ENCODE measurements at places on chromosomes 4 and X.

- DNase-seq, result no peak
Measured at GRCh38 chrX:55754861-55755294, 37.3 kb downstream of the RRAGB start.

GRCh38 chr4:78612398-78613178 is 61.0 kb downstream of the ANXA3 start:
- DNase-seq, result no peak

DNA sequence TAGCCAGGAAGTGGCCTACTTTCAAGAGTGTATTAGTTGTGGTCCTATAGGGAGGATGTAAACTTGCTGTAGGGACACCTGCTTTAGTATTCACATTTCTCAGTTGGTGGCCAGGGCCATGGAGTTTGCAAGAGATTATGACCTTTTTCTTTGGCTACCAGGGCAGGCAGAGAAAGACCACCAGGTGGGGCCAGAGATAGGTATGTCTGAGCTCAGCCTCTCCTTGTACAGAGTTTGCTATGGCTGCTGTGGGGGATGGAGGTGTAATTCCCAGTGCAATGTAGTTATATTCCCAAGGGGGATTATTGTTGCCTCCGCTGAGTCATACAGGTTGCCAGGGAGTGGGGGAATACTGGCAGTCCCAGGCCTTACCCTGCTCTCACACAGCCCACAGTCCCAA is 26.3 kb upstream of the DACH2 start:
- no peak for DNase-seq

DNA sequence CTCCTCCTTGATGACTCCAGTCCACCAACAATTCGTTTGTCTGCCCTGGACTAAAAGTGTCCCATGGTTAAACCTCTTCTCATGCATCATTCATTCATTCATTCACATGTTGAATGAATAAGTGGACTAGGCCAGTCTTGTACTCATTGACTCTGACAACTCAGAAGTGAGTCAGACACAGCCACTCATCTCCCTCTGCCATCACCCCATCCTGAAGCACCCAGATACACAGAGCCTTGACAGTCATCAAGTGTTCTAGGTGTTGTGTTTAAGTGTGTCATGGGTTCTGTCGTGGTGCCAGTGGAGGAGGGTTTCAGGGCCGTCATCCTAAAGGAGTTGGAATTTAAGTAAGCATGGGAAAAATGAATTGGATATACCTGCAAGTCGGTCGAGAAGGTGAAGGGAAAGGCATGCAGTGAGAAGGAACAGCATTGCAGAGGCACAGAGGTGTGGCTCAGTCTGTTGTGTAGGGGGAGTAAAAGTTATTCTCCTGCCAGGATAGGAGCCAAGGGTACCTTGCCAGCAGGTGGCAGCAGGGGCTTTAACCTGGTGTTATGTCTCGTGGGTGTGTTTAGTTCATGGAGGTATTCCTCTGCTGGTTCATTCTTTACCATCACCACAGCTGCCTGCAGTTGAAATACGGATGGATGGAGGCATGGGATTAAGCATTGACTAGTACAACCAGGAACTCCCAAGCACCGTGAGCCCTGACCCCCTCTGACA is 18.3 kb downstream of the MAGED2 start:
- DNase-seq, result no peak

DNA sequence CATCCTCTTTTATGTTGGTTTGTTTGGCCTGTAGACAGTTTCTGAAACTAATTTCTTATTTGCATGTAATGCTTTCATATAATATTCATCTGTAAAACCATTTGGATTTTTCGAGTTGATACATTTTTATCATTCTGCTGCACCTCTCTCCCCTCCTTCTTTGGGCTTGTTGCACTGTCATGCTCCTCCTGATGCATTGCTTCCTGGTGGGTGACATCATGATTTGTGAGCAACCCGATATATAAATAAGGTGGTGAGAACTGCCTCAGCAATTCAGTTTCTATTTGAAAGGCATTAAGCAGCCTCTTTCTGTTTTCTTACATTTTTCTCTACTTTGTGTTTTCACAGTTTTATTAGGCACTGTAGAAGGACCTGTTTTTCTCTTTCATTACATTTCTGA is 515.7 kb downstream of the RPA4 start:
- DNase-seq, result no peak

DNA sequence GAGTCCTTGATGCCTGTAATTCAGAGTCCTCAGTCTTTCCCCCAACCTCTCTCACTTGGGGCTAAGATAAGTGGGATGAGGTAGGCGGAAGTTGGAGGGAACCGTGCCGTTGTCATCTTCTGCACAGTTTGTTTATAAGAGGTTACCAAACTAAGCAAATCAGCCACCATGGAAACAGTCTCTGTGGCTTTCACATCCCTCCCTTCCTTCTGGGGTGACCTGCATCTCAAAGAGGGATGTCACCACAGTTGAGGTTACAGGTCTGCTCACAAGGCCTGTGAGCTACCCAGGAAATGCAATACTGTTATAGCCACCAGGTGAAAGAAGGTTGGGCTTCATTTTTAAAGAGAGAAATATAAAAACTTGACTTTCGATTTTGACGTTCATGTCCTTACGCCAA is 26.3 kb downstream of the RTL5 start:
- DNase-seq, result no peak

GRCh38 chrX:106005684-106006083 is 32.8 kb downstream of the SERPINA7 start:
- no peak for DNase-seq

GRCh38 chrX:101260435-101260834 is 30.7 kb downstream of the TAF7L start:
- no peak for DNase-seq

GRCh38 chrX:151167791-151168345 is 8.5 kb upstream of the GPR50 start:
- DNase-seq, result no peak

GRCh38 chrX:13778916-13779315 is 38.0 kb downstream of the GPM6B start:
- no peak for DNase-seq
